CD4-positive, alpha-beta T cell treated with Interleukin-1 beta for 1 hour (primary cell): ENCODE measurements at places on chromosomes 5 and 9.

DNA sequence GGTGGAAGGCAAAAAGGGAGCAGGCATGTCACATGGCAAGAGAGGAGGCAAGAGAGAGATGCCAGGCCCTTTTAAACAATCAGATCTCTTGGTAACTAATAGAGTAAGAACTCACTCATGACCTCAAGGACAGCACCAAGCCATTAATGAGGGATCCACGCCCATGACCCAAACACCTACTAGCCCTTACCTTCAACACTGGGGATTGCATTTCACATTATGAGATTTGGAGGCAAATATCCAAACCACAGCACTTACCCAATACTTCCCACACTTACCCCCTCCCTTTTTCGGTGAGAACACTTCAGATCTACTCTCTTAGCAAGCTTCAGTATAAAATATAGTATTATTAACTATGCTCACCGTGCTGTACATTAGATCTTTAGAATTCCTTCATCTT is 41.9 kb downstream of the ZNF354A start:
- no peak for DNase-seq

DNA sequence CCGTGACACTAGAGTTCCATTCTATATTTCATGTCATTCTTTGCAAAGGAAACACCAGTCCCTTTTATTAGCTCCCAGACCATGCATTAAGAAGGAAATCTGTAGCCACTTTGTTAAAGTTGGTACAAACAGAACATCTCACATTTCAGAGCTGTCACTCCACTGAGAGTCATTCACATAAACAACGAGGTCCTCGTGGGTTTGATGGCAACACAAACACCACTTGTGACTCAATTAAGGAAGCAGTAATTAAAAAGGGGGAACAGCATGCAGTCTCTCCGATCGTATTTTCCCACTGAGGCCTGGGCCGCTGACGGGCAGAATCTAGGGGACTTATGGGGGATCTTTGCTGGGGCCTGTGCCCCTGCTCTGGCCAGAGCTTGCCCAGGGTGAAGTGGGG is 94.2 kb upstream of the ZNF618 start:
- DNase-seq, result peak; percentile 4

- no peak for DNase-seq
Observed at GRCh38 chr9:33223696-33224095, 16.3 kb upstream of the SPINK4 start.

DNA sequence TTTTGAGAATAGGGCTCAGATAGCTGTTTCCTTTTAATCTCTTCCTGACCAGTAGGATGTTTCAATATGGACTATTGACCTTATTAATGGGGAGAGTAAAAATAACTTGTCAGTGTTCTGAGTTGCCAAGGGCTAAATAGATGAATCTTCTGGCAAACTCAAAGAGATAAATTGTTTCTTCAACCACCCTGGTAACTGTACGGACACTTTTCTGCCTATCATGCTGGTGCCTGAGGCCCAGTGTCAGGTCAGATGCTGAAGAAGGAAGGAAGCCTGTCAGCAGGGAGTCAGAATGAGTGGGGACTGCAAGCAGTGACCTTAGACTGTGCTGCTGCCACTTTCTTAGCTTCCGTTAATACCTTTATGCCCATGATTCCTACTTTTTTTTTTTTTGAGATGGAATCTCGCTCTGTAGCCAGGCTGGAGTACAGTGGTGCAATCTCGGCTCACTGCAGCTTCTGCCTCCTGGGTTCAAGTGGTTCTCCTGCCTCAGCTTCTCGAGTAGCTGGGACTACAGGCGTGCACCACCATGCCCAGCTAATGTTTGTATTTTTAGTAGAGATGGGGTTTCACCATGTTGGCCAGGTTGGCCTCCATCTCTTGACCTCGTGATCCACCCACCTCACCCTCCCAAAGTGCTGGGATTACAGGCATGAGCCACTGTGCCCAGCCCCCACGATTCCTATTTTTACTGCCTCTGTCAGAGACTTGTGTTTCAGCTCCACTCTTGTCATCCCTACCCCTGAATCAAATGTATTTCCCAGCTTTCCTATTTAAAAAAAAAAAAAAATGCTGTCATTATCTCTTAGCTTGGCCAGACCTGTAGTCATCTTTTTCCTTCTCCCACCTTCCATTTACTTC is 33.7 kb downstream of the TGFBR1 start:
- DNase-seq, result no peak

DNA sequence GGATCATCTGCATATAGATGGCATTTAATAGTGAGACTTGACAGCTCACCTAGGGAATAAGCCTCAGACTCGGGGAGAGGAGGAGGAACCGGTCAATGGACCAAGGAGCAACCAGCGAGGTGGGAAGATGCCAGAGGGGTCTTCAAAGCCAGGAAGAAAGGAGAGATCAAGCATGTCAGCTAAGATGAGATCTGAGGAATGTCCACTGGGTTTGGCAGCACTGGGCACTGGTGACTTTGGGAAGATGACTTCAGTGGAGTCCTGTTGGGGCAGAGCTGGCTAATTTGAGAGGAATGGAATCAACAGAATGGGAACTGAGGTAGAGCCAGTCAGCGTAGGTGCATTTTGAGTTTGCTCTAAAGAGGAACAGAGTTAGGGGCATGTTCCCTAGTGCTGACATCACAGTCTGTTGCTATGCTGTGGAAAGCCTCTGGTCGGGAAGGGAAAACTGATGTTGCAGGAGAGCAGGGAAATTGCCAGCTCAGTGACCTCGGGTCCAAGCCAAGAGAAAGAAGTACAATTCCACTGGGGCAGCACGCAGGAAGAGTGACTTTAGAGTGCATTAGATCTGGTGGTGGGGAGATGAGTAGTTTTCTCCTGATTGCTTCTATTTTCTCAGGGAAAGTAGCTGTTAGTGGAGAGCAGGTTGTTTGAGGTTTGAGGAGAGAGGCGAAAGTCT is 56.9 kb downstream of the ZNF618 start:
- DNase-seq, result no peak

DNA sequence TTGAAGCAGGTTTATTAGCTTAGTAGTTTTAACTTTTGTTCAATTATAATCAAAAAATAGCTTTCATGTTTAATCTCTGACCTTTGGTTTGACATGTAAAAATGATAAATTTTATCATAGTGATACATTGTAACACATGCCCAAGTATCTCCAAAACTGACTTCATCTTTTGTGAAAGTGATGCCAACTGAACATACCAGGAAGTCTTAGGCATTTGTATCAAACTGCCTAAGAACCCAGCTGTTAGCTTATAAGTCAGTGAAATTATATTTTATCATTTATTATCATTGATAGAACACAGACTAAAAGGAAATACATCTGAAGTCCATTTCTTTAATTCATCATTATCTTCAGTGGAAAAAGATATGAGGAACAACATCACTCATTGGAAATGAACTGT is 39.1 kb downstream of the NIPBL start:
- DNase-seq, result no peak

DNA sequence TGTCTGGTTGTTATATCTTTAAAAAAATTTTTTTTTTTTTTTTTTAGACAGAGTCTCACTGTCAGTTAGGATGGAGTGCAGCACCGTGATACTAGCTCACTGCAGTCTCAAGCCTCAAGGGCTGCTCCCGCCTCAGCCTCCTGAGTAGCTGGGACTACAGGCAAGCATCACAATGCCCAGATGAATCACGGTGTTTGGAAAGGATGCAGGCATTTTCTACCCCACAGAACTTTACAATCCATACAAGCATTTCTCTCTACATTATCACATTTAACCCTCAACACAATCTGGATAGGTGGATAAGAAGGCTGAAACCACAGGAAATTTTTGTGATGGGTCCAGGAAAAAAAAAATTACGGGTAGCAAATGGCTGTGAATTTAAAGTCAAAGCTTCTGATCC is 5.8 kb upstream of the PCA3 start:
- no peak for DNase-seq

DNA sequence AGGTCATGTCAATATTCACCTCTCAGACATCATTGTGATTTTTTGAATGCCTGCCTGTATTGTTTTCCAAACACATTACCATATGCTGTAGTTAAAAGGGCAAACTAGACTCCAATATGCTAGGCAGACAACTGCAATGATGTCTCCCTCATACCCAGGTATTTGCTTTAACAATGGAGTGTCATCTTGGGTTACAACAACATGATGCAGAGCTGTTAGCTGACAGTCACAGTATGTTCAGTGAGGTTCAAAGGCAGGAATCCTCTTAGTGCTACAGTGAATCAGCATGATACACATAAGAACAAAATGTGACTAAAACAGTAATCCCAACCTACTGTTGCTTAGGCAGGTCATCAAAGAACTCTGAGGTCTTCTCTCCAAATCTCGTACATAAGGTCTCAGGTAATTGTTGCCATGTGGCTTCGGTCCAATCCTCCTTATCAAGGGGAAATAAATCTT is 24.0 kb downstream of the OR1J1 start:
- no peak for DNase-seq

GRCh38 chr5:132439521-132440089 is 51.0 kb downstream of the IRF1 start:
- DNase-seq, result peak; percentile 60

GRCh38 chr9:32344551-32345182 is 39.8 kb upstream of the ACO1 start:
- no peak for DNase-seq

DNA sequence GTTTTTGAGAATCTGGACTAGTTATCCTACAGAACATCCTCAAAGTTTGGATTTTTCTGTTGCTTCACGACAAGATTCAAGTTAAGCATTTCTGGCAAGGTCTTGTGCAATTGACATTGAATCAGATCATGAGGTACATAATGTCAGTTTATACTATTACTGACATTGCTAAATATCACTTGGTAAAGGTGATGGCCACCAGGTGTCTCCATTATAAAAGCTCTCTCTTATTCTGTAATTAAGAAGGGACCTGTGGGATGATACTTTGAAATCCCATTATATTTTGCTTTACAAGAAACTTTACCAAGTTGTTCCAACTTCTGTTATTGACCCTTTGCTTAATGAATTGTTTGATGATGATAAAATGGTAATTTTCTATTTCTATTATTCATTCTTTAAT is 131.0 kb upstream of the ASTN2 start:
- no peak for DNase-seq

DNA sequence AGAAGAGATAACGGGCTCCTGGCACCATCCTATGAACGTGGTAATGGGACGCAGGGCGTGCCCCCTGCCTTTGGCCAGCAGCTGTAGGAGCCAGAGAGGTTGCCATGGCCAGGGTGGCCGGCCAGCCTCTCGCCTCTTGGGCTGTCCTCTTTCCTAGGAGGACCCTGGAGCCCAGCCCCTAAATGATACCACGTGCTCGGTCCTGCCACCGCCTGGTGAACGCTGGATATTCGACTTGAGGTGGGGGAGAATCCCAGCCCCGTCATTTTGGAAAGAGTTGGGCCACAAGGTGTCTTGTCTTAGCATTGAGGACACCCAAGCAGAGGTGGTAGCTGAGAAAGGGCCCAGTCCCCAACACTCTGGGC is 391 bp upstream of the NRG2 start:
- no peak for DNase-seq

DNA sequence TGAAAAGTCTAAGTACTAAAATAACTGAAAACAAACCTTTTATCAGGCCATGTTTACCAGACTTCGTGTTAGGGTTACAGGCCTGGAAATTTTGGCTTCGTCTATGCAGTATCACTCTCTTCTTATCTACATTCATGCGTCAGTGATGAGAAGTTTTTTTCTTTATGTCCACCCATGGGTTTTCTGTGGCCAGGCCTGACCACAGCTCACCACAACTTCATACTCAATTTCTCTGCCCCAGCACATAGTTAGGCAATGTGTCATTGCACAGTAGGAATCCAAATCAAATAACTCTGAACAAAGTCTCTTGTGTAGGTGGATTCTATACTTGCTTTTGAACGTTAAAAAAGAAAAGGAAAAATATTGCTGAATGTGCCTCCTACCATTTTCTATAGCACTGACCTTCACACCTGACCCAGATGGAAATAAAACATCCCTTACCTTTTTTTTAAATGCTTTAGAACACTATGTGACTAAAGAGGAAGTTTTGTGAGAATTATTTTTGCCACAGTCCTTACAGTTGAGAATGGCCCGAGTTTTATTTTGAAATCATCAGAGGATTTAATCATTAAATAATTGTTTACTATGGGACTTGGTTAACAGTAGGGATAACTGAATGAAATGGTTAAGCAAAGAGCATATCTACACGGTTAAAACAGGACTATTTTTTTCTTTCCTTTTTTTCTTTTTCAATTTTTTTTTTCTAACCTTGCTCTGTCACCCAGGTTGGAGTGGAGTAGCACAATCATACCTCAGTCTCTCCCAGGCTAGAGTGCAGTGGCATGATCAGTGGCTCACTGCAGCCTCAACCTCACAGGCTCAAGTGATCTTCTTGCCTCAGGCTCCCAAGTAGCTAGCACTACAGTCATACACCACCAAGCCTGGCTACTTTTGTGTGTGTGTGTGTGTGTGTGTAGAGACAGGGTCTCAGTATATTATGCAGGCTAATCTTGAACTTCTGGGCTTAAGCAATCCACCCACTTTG is 1247.0 kb upstream of the ACO1 start:
- DNase-seq, result no peak

DNA sequence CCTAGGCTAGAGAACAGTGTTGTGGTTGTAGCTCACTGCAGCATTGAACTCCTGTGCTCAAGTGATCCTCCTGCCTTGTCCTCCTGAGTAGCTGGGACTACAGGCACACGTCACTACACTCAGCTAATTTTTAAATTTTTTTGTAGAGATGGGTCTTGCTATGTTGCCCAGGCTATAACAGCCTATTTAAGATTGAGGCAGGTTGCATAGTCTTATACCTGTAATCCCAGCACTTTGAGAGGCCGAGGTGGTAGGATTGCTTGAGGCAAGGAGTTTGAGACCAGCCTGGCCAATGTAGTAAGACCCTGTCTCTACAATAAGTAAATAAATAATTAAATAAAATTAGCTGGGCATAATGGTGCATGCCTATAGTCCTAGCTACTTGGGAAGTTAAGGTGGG is 79.9 kb downstream of the VPS13A start:
- no peak for DNase-seq

- DNase-seq, result no peak
Observed at GRCh38 chr5:98651715-98652114, 121.7 kb upstream of the RGMB start.

- no peak for DNase-seq
Observed at GRCh38 chr9:113535756-113536155, 72.2 kb downstream of the RGS3 start.

- no peak for DNase-seq
Observed at GRCh38 chr9:78972303-78972999, 599.3 kb upstream of the TLE4 start.

- peak; percentile 78 for DNase-seq
Observed at GRCh38 chr5:56270568-56271392, 37.6 kb upstream of the ANKRD55 start.

- no peak for DNase-seq
Observed at GRCh38 chr5:175862131-175863012, 9.0 kb upstream of the CPLX2 start.

DNA sequence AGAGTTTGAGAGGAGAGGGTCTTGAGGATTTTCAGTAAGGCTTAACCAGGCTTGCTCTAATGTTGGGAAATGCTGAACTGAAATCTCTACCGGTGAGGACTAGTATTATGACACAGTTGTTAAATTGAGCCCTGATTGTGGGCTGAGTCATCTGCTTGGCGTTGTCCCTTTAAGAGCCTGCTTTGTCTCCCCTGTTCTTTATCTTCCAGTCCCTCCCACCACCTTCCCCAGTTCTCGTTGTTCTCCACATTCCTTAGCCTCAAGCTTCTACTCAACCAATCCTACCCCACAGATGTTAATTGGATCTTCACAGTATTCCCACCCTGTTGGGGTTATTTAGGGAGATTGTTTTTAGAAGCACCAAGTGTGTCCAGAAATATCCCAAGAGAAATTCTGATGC is 57.6 kb downstream of the ANKRD55 start:
- DNase-seq, result no peak
